ENCODE measurements at places on chromosomes 16 and 17.

GRCh38 chr17:41919840-41920579, 1.3 kb upstream of the ACLY start:
- DNase-seq = no peak

DNA sequence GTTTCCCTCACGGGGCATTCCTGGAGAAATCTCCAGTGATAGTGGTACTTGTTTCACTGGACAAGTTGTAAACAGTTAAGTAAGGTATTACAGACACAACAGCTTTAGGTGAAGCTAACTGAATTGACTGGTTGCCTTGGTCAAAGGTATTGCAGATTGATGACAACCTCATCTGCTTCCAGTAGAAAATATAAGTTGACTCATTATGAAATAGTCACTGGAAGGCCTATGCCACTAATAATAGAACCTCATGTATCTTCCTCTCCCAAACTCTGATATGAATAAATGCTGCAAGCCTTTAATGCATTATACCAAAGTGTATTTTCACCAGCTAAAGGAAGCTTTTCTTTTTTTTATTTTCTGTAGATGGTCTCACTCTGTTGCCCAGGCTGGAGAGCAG, 44.8 kb downstream of the GLG1 start:
- no peak for DNase-seq

DNA sequence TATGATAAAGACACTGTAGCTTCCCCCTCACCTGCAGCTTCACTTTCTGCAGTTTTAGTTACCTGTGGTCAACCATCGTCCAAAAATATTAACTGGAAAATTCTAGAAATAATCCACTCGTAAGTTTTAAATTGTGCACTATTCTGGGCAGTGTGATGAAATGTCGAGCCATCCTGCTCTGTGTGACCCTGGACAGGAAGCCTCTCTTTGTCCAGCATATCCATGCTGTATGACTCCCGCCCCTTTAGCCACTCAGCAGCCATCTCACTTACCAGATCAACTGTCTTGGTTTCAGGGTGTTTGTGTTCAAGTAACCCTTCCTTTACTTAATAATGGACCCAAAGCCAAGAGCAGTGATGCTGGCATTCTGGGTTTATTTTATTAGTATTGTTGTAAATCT, 56.1 kb downstream of the SIAH1 start:
- no peak for DNase-seq

DNA sequence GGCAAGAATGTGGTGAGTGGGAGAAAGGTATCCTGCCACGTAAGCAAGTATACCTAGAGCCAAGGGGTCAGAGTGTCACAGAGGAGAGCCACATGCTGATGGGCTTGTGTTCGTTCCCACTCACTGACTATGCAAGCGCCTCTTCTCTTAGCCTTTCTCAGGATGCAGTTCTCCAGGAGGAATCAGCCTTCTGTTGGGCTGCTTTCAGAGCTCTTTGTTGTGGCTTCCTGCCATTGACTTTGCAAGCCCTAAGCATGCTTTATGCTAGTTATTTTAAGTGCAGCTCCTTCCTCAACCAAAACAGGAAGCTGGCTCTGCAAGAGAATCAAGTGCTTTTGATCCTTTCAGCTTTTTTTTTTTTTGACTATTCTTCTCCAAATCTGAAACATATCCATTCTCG, 66.6 kb downstream of the SIAH1 start:
- no peak for DNase-seq

DNA sequence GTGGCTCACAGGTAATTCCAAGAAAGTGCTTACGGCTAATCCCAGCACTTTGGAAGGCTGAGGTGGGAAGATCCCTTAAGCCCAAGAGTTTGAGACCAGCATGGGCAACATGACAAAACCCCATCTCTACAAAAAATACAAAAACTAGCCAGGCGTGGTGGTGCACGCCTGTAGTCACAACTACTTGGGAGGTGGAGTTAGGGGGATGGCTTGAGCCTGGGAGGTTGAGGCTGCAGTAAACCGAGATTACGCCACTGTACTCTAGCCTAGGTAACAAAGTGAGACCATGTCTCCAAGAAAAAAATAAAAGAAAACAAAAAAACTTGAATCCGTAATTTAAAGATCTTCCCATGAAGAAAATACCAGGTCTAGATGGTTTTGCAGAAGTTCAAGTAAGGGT, 5.0 kb downstream of the ICAM2 start:
- DNase-seq = no peak

GRCh38 chr16:89795676-89796075, 20.8 kb downstream of the FANCA start:
- no peak for DNase-seq

GRCh38 chr16:27700304-27700995, 150.5 kb downstream of the KATNIP start:
- DNase-seq = no peak

- no peak for DNase-seq
Measured at GRCh38 chr16:87742781-87743490, 22.9 kb downstream of the KLHDC4 start.

DNA sequence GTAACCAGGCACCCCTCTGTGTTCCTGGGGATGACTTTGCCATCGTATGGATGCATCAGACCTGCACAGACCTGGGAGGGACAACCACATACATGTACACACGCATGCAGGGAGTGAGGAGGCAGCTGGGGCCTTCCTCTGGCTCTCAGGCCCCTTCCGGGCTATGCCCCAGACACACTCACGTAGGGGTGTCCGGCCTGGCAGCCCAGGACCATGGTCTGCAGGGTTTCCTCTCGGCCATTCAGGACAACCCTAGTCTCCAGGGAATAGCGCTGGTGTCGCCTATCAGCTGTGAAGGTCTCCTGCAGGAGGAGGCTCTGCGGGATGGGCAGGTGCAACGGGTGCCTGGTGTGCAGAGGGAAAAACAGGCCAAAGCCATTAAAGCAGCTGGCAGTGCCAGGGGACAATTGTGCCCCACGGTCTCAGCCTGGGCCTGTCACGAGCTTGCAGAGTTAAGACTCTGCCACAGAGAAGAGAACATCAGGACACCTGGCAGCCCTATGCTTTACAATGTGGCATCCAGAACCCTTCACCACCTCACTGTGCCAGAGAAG, 101.4 kb downstream of the RMI2 start:
- no peak for DNase-seq

- no peak for DNase-seq
Measured at GRCh38 chr17:63552211-63552610, 1.9 kb downstream of the DCAF7 start.

- DNase-seq = no peak
Measured at GRCh38 chr17:60311186-60311585, 80.7 kb downstream of the USP32 start.

DNA sequence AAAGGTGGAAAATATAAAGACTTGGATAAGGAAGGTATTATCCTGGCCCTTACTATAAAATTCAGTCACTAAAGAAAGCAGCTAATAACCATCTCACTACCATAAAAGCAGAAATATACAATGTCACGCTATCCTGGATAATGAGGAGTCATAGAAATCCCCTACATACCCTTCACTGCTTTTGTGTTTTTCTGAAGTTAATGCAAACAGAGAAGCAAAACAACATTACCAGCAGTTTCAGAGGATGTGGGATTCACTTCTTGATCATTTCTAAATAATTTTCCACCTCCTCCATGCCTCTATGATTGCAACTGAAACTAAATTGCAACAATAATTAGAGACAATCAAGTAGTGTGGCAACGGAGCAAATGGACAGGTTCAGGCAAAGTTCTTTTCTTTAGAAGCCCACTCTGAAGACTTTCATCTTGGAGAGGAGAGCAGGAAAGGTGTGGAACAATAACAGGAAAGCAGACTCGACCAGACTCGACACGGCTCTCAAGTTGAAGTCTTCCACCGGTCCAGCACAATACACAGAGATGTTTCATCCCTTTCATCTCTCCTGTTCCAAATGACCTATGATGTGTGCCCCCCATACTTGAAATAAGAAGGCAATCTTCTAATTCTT, 10.2 kb downstream of the CYTH1 start:
- no peak for DNase-seq

Data from stimulated activated CD8-positive, alpha-beta memory T cell treated with anti-CD3 and anti-CD28 coated beads, Interleukin-7, amount 100 ng/mL, for 4 hours (primary cell).